ENCODE measurements at places on chromosomes 5 and 9.

GRCh38 chr9:131418143-131419025, 24.5 kb downstream of the PRRC2B start:
- DNase-seq = no peak

GRCh38 chr9:95383185-95383676, 65.7 kb upstream of the FANCC start:
- no peak for DNase-seq

GRCh38 chr5:424301-425110, 18.5 kb upstream of the EXOC3 start:
- DNase-seq = no peak

GRCh38 chr5:171424726-171425125, 5.3 kb downstream of the FGF18 start:
- DNase-seq = no peak

DNA sequence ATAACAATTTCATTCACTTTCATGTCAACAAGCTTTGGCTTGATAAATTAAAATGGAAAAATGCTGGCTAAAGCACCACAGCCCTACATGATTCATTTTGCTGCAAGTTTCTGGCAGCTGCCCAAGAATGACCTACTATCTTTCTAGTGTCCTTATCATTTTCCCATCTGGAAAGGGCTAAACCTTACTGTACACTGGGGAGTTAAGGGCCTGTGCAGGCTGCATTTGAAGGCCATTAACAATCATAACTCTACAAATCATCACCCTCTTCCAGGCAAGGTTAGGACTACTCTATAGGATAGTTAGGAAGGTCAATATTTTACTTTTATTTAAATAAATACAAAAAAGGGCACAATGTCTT, 579.7 kb upstream of the ZNF608 start:
- peak; percentile 58 for DNase-seq
